Right renal cortex interstitium (tissue), 3 donors: ENCODE measurements at places on chromosomes 16 and 17. TPM values are rescaled to one million over a fixed set of nuclear protein-coding genes. Genes with fewer than 3 reads are reported as not detected.

GRCh38 chr16:81626181-81626674 is 152.9 kb upstream of the PLCG2 start:
- no peak for DNase-seq

GRCh38 chr17:881778-882177 is 97.8 kb downstream of the NXN start:
- no peak for DNase-seq

GRCh38 chr16:22232277-22233036 is 26.4 kb downstream of the EEF2K start:
- no peak for DNase-seq

Gene CRK
- polyA plus RNA-seq: 69.7 TPM

GRCh38 chr17:36855459-36855858 is 81.8 kb upstream of the LHX1 start:
- DNase-seq: no peak

- DNase-seq: no peak
Measured at GRCh38 chr16:911604-912321, 59.0 kb downstream of the LMF1 start.

Gene SAMD14
- polyA plus RNA-seq: 12.2 TPM

Gene TMEM114
- polyA plus RNA-seq: not detected
